Diencephalon (tissue), 1 donor: ENCODE measurements at places on chromosomes 2 and 18. TPM values are rescaled to one million over a fixed set of nuclear protein-coding genes. Genes with fewer than 3 reads are reported as not detected.

Gene MARCHF4
- 13.6 TPM for total RNA-seq

Gene ABCB11
- 1.2 TPM for total RNA-seq

Gene NYAP2
- total RNA-seq, result 16.1 TPM

Gene TMEM37
- total RNA-seq, result 0.92 TPM

Gene ITGA6
- 67.6 TPM for total RNA-seq

Gene C2orf80
- total RNA-seq, result 38.1 TPM

Gene KIF5C
- total RNA-seq, result 421 TPM

Gene ANKRD30B
- total RNA-seq, result 3.9 TPM

Gene PXDN
- 30.0 TPM for total RNA-seq

Gene DTNA
- 101 TPM for total RNA-seq

Gene DTNB
- total RNA-seq, result 32.8 TPM

Gene RAB6C
- 2.5 TPM for total RNA-seq
